ENCODE measurements at places on chromosomes 5 and 9.

DNA sequence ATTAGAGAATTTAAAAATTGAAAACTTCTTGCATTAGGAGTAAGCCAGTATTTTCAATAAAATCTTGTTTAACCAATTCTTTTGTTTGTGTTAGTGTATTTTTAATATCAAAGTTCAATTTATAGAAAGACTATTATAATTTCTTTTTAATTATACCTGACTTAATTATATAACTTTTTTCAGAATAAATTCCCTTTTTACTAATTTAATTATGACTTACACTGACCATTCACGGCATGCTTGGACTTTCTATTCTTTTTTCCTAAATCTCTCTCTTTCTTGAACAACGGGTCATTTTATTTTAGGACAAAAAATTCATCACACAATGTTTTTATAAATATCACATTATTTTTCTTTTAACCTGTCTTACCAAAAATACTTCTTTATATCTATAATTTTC, 555.3 kb upstream of the PTGER4 start:
- no peak for DNase-seq

DNA sequence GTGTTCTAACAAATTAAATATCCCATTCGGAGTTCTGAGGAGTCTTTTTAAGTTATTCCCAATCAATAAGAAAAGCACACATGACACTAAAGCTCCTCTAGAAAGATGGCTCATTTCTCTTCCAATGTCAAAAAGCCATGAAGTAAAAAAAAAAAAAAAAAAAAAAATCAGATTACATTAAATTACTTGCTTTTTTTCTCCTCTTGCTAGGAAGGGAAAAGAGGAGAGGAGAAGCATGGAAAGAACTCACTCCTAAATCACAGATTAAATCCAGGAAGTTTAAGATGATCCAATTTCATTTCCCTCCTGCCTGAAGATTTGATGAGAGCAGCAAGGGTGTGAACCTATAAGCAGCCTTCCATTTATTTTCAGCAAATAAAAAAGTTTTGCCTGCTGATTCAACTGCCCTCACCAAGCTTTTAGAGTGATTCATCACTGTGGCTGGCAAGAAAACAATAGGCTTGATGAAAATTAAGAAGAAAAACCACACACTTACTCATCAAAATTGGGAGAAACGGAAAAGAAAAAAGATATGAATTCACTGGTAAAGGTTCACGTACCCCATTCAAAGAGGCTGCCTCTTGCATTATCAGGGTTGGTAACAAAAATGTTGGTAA, 19.7 kb downstream of the MYO10 start:
- DNase-seq: peak; percentile 89

DNA sequence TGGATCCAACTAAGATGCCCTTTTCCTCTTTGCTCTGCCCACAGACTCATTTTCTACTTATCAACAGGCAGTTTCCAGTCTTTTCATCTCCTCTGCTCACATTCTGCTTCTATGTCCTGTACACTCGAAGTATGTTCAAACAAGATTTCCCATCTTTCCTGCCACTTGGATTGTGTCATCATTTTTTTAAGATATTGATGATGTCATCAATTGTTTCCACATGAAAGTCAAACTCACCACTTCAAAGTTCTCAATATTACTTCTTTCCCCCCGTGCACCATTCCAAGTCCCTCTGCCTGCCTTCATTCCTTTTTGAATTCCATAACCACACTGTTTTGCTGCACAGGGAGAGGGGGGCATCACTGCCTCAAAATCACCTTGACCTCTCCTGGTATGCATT, 175.0 kb upstream of the RFX3 start:
- no peak for DNase-seq

DNA sequence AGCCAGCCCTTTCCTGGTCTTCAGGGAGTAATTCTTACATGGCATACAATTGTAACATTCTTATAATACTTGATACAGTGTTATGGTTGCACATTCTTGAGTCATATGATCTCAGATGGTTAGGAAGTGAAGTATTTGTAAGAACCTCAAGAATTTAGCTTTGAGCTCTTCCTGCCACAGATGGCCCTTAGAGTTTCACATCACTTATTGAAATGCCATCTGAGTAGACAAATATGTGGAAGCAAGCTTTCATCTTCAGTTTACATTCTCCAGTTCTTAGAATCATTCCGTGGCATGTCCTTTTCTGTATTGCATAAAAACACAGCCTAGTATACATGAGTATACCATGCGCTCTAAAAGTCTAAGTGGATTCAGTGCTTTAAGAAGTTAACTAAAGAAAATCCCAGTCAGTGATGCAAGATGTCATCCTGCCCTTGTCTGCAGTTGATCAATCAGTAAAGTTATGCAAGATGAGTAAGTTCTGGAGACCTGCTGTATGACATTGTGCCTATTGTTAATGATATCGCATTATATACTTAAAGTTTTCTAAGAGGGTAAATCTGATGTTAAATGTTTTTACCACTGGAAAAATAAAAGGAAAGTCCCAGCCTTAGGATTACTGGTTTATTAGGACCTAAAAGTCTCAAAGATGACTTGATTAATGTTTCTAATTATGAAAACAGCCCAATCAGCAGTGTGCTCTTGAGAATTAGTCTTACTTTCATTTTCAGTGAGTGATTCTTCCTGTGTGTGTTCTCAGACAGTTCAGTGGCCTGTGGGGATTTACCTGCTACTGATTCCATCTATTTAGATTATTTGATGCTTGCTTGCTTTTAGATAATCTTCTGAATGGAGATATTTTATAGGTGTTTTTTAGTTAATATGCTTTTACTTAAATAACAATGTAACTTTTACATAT, 29.4 kb downstream of the RHOBTB3 start:
- DNase-seq: peak; percentile 77

DNA sequence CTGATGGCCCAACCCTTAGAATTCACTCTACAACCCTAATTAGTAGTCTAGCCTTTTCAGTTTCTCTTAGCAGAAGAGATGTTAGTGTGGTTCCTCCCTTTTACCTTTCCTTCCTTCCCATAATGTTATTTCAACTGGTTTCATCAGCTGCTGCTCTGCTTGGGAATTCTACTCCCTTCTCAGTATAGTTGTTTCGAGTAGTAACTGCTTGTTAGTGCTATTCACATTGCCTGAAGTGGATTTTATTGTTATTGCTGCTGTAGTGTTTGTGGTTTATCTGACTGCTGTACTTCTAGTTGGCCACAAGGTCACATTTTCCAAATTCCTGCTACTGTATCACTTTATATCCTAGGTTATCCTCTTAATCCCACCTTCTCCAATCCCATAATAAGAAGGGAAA, 29.7 kb downstream of the SMIM15 start:
- no peak for DNase-seq

DNA sequence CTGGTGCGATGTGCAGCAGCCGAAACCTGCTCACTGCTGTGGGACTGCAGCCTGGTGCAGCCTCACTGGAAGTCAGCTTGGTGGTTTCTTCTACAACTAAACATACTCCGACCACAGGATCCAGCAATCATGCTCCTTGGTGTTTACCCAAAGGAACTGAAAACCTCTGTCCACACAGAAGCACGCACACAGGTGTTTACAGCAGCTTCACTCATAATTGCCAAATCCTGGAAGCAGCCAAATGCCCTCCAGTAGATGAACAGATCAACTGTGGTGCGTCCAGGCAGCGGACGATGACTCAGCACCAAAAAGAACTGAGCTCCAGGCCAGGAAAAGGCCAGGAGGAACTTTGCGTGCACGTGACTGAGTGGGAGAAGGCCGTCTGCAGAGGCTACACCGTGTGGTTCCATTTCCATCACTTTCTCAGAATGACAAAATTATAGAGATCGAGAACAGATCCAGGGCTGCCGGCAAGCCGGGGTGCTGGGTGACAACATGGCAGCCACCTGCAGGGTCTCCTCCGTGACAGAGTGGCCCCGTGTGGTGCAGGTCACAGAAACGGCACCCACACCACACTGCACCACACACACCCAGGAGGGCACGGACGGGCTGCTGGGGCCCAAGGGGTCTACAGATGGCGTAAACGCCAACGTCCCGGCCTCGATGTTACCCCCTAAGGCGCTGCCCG, 23.1 kb upstream of the NSMF start:
- DNase-seq: peak; percentile 64

- DNase-seq: peak; percentile 71
Observed at GRCh38 chr5:150783422-150783928, 4.9 kb downstream of the SMIM3 start.

DNA sequence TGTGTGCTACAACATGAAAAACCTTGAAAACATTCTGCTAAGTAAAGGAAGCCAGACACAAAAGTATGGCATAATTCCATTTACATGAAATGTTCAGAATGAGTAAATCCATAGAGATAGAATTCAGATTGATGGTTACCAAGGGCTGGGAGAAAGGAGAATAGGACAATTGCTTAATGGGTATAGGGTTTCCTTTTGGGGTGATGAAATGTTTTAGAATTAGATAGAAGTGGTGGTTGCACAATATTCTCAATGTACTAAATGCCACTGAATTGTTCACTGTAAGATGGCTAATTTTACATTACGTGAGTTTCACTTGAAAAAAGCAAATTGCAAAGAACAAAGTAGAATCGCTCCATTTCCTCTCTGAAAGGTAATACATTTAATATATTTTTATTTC, 43.0 kb upstream of the GAS1 start:
- DNase-seq: no peak

DNA sequence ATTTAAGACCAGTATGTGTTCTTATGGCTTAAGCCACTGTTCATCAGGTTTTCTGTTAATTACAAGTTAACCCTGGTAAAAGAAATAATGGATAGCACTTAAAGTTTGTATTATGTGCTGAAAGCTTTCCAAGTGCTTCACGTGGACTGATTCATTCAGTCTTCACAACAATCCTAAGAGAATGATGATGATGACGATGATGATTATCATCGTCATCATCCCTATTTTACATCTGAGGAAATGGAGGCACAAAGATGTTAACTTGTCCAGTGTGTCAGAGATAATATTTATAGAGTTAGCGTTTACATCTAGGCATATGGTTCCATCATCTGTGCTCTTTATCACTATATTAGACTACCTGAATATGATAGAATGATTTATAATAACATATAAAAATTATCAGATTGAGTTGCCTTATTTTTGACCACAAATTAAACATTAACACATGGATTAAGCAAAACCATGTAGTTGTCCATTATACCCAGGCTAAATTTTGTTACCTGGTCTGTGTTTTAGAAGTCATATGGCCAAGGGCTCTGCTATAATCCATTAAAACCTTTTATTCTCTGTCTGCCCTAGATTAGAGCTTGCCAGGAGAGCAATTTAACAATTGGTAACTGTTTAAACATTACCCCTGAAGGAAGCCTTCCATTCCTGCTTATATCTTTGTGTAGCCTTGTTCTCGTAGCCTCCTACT, 102.3 kb upstream of the MAP3K1 start:
- no peak for DNase-seq

DNA sequence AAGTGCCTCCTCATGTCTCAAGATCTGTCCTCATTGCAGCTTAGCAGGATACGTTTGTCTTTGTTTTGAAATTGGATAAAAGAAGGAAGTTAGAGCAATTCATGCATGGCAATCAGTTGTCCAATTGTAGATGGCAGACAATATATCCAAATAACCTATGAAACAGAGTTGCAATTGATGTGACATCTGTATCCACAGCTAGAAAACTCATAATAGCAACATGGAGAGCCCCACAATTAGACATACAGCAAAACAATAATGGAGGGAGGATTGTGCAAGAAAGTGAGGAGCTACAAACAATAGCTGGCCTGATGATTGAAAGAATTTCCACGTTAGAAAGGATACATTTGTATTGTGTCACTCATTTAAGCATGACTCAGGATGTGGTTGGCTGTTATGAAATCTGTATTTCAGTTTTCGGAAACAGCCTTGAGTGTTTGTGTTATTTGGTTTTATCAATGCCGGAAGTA, 132.0 kb downstream of the FAM174A start:
- DNase-seq: no peak

GRCh38 chr9:77826621-77827020, 178.5 kb upstream of the GNA14 start:
- DNase-seq: no peak

GRCh38 chr5:159819591-159820411, 96.5 kb upstream of the ADRA1B start:
- no peak for DNase-seq
